Effector CD8-positive, alpha-beta T cell (primary cell): ENCODE measurements at places on chromosomes 1 and 21.

DNA sequence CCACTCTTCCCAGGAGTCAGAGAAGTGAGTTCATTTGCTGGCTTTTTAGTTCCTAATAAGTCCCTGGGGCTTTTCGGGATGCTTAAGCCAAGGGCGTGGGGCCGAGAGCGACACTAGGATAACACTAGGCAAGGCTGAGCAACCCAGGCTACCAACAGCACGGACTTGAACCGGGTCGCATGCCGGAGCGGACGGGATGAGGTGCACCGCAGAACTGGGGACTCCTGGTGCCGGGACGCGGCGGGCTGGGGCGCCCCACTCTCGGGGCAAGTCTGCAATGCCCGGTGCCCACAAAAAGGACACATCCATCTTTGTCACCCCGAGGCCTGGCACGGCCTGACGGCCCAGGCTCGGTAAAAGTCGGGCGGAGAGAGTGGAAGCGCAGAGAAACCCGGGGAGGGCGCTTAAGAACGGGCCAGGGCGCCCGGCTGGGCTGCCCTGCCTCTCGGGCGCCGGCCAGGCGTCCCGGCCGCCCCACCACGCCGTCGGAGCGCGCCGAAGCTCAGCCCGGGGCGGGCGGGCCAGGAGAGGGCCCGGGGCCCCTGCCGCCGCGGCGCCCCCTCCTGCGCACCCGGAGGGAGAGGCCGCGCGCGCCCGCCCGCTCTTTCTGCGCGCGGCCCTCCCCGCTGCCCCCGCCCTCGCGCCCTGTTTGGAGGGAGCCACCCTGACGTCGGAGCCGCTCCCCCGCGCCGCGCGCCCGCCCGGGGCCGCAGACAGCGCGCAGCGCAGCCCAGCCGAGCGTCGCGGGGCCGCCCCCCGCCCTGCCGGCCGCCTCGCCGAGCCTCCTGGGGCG is at the start of gene NBL1:
TSS of gene NBL1 (plus strand) at position 710 of the 793 bp plus-strand sequence. CDS start 10,720 bp downstream, outside the sequence.
- DNase-seq = peak; percentile 59

GRCh38 chr1:67500413-67500959 is 70.3 kb upstream of the SERBP1 start:
- DNase-seq = peak; percentile 73

DNA sequence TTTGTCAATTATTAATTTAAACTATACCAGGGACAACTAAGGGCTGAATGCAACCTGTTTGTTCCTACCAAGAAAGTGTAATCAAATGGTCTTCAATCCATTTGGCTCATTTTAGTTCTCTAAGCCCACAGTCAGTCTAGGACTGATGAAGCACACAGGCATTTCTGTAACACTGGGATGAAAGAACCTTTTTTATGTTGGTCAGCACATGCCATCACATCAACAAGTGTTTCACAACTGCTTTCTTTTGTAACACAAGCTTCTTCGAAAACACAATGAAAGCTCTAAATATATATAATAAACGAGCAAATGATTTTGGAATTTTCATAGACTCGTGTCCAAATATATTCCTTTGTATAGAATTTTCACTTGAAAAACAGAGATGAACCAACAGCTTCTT is 28.8 kb downstream of the HEATR1 start:
- no peak for DNase-seq

DNA sequence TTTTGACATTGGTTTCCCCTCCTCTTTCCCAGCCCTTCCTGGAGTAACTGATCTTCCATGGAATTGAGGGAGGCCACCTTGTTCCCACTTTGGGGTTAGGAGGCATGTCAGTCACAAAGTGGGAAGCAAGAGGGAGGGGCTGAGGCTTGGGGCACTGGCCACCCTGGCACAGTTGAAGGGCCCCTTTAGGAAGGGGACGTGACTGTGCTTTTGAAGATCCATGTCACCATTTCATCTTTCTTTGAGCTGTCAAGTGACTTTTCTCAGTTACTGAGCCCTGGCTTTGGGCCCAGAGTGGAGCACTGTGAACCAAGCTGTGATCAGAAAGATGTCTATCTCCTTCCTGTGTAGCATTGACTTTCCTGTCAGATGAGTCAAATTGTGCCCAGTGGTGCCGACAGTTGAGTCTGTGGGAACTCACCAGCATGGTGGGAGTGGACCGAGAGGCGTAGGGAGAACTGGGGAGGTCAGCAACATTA is 38.5 kb upstream of the TDRD10 start:
- DNase-seq = peak; percentile 15

DNA sequence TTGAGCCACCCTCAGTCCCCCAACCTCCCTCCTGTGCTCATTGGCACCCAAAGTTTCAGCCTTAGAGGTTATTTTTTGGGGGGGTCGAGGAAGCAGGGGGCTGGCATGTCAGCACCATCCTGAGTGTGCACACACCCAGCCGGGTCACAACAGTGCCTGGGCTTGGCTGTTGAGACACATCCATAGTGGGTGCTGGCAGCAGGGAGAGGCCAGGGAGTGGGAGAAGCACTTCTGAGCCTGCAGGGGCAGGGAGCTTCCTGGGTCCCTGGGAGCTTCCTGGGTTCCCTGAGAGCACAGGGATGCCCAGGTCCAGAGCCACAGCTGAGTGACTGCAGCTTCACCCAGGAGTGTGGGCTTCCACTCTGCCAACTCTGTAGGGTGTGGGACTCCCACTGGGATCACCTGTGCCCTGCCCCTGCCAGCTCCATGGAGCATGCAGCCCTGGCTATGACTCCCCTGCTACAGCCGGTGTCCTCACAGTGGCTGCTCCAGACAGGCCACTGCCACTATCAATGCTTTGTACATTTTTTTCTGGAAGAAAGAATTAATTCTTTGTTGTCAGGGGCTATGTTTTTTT is 240.4 kb downstream of the PTGER3 start:
- DNase-seq = no peak

DNA sequence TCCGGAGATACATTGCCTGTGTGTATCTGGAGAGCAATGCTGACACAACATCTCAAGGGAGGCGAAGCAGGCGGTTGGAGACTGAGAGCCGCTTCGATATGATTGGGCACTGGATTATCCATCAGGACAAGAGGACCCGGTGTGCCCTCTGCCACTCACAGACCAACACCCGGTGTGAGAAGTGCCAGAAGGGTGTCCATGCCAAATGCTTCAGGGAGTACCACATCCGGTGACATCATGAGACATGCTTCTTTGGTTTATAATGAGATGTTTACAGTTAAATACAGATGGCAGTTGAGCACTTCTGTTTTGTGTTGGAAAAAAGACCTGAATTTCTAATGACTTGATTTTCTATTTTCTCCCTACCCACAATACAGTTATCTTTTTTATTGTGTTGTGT is 12.1 kb downstream of the PGBD2 start:
- DNase-seq = no peak

DNA sequence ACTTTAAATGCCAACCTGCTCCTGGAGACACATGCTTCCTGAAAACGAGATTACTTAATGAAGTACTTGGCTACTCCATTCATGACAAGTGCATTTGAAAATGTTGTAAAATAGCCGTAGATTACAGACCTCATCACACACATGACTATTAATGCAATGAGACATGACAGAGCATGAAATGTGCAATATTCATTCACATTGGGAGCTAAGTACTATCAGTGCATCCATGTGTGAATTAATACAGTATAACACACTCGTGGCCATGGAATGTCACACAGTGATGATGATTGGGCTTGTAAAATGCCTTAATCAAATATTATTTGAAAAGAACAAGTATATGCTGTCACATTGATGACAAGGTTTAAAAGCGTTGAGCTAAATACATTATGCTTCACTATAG is 407.0 kb downstream of the AMY1C start:
- DNase-seq = no peak

DNA sequence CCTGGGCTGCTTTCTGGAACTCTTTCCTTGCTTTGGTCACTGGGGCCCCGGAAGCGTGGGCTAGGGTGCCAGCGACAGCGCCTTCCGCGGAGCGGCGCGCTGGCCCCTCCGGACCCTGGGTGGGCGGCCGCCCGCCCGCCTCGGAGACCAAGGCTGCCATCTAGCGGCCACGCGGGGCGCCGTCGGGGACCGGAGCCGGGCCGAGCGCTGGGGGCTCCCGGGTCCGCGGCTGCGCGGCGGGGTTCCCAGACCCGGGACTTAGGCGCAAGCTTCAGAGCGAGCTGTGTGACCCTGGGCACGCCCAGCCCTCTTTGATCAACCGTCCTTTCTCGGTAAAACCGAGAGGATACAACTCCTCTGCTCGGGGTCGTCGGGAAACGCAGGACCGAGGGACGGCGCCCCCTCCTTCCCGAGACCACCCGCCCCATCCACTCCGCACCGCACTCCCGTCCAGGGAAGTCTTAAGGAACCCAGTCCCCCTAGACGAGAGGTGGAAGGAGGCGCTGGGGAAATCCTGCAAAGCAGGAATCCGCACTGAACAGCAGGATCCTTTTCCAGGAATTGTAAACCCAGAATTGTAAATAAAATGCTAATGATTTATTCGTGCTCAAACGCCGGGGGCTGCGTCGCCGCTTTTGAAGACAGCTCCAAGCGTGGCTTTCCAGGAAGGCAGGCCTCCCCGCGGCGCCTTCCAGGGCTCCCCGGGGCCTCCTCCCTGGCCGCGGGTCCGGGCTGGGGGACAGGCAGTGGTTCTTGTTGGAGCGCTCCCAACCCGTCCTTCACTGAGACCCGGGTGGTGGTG is 41.2 kb downstream of the RRAGC start:
- peak; percentile 32 for DNase-seq
